Thyroid gland (tissue), 4 donors: ENCODE measurements at places on chromosomes 12 and 14. TPM values are rescaled to one million over a fixed set of nuclear protein-coding genes. Genes with fewer than 3 reads are reported as not detected.

DNA sequence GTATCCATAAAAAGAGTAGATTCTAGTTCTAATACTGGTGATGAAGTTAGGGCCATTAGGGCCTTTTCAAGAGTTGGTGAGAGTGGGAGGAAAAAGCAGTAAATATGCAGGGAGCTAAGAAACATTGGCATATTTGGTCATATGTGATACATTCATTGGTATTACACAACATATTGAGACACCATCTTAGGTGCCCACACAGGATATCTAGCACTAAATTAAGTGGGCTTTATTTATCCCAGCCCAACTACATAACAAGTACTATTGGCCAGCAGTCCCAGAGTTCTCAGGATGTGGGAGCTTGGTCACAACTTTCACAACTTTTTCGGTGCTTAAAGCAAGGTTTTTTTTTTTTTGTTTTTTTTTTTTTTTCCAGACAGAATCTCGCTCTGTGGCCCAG is 2.0 kb upstream of the ING4 start:
- DNase-seq, result no peak

GRCh38 chr14:90514015-90514398 is 117.2 kb downstream of the CALM1 start:
- DNase-seq, result no peak

- no peak for DNase-seq
These were observed 468.2 kb upstream of the CCDC196 start for GRCh38 chr14:66017927-66018326.

GRCh38 chr12:121678716-121679300 is 9.4 kb upstream of the MORN3 start:
- DNase-seq, result peak; percentile 60

- no peak for DNase-seq
These were observed 124.7 kb downstream of the EPS8 start for GRCh38 chr12:15664491-15664890.

- DNase-seq, result no peak
These were observed 21.3 kb downstream of the WSCD2 start for GRCh38 chr12:108150436-108150835.

DNA sequence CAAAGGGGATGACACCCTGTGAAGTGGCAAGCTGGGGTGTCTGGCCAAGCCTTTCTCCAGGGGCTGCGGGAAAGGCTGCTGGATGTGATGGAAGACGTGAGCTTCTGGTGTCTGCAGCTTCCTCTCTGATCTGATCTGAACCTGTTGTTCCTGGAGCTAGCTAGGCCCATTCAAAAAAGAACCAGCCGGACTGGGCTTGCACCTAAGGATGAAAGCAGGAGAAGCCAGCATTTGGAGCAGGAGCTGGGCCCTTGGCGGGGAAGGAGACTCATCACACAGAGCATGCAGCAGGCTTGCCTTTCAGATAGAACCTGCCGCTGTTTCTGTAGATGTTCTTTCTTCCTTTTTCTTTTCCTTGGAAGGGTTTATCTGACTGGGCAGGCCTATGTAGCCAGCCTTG is 9.5 kb downstream of the RPH3A start:
- no peak for DNase-seq

DNA sequence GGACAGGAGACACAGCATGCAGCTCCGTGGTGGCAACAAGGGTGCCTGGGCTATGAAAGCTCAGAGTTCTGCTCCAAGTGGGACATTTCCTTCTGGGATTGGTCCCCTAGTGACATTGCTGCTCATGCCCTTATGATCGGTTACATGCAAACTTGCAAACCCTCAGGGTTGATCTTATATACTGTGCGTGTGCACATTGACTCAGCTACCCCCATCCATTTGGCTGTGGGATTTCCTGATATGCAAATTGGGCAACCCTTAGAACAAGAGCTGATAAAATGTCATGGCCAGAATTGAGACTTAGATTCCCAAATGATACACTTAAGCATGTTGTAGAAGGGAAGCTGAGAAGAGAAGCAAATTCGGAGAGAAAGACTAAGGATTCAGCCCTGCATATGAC is 72.8 kb upstream of the BDKRB2 start:
- no peak for DNase-seq

- no peak for DNase-seq
These were observed 39.7 kb upstream of the KICS2 start for GRCh38 chr12:64261813-64262212.

- DNase-seq, result no peak
These were observed 133.3 kb downstream of the MON2 start for GRCh38 chr12:62599854-62600437.

GRCh38 chr14:65141523-65141922 is 39.2 kb upstream of the MAX start:
- no peak for DNase-seq

DNA sequence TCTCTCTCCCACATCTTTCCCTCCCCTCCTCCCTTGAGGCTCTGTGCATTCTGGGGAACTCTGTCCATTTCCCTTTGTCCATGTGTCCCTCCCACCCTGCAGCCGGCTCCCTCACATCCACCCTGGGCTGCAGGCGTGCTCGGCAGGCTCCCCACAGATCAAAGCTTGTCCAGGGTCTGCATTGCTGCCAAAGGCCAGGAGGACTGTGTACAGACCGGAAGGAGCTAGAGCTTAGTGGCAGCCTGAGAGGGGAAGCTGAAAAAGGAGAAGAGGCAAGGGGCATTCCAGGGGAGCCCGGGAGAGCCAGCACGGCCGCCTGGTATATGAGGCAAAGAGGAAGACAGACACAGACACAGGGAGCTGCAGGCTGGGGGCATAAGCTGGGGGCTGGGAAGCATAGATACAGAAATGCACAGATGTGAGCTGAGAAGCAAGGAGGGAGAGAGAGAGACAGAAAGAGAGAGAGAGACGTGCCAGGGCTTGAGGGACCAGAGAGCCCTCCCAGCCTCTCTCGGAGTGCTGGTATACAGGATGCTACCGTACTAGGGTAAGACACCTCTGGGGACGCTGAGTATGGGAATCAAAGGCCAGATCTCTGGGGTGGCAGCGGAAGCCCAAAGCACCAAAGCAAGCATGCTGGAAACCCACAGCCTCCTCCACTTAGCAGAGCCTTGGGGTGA is 3.3 kb downstream of the CD4 start:
- DNase-seq, result no peak

DNA sequence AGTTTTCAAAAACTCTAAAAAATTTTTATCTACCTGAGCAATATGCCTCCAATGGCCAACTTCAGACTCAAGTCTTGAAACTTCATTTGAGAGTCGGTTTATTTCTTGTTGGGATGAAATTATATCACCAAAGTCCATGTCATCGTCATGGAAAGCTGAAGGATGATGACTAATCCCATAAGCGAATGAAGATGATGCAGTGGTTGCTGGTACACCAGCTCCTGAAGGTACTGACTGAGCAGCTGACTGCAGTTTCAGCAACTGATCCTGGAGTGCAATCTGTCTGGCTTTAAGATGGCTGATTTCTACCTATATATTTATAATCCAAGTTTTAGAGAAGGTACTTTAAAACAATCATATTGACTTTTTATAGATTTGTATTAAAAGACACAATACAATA is 18.3 kb downstream of the TRIP11 start:
- DNase-seq, result no peak

DNA sequence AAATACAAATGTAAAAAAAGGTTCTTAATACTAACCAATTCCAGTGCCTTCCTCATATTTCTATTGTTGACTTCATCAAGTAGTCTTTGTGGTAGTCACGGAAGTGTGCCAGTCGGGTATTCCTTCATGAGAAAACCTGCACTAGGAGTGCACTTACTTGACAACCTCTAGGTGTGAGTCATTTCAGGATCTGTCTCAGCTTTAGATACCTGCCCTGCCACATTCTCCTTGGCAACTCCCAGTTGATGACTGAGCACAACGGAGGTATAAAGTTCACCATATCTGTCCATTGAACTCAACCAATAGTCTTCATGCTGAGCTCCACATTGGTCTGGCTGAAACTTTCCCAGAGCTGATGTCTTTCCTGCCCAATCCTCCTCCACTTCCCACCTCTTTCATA is 215.7 kb downstream of the SYT10 start:
- no peak for DNase-seq

- no peak for DNase-seq
These were observed 101.8 kb downstream of the CNTN1 start for GRCh38 chr12:40794087-40794486.

- DNase-seq, result no peak
These were observed 96.8 kb downstream of the EXOC5 start for GRCh38 chr14:57171903-57172302.

- no peak for DNase-seq
These were observed 132.9 kb upstream of the SLC35F4 start for GRCh38 chr14:57998766-57999165.

- no peak for DNase-seq
These were observed 54.6 kb downstream of the ARF6 start for GRCh38 chr14:49947506-49947905.

- DNase-seq, result no peak
These were observed 7.3 kb downstream of the KRT83 start for GRCh38 chr12:52313926-52314325.

DNA sequence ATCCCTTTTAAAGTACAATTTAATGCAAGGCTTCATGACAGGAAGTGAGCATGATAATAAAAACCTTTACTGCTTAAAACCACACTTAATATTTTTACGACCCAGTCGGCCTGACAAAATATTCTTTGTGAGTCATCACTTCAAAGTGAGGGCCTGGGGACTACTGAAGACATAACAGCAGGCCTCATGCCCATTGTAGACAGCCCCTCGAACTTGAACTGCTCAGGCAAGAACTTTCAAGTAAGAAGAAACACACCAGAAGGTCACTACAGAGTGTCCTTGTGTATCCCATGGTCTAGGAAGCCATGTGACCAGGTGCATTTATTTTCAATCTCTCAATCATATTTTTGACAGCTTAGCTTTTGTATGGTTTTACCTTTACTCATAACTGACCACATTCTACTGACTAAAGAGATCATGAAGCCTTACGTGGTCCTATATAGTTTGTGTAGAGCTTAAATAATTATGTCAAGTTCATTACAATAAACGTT is 61.4 kb upstream of the MANSC4 start:
- DNase-seq, result no peak

DNA sequence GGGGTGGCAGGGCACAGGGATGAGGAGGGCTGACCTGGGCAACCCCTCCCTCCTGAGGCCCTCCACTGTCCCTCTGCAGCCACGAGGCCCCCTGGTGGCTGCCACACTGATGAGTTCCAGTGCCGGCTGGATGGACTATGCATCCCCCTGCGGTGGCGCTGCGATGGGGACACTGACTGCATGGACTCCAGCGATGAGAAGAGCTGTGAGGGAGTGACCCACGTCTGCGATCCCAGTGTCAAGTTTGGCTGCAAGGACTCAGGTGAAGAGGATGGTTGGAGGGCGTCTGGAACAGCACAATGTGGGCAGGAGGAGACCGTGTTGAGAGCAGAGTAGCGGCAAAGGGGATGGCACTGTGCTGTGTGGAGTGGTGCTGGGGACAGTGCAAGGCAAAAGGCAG is 25.7 kb upstream of the LRP1-AS start:
- no peak for DNase-seq

GRCh38 chr14:76267322-76268046 is 108.5 kb upstream of the ESRRB start:
- peak; percentile 59 for DNase-seq

- no peak for DNase-seq
These were observed 109.3 kb upstream of the CPSF6 start for GRCh38 chr12:69130064-69130463.

DNA sequence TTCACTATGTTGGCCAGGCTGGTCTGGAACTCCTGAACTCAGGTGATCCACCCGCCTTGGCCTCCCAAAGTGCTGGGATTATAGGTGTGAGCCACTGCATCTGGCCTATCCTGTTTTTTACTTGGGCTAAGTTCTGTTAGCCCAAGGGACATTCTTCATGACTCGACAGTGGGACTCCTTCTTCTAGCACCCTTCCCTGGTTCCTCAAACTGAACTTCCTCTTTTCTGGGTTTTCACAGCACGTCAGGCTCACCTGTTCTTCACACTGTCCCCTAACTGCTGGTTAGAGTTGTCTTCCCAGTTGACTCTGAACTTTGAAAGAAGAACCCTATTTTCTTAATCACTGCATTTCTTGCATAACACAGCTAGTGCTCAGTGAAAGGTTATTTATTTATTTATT is 22.5 kb downstream of the CABP1 start:
- no peak for DNase-seq

DNA sequence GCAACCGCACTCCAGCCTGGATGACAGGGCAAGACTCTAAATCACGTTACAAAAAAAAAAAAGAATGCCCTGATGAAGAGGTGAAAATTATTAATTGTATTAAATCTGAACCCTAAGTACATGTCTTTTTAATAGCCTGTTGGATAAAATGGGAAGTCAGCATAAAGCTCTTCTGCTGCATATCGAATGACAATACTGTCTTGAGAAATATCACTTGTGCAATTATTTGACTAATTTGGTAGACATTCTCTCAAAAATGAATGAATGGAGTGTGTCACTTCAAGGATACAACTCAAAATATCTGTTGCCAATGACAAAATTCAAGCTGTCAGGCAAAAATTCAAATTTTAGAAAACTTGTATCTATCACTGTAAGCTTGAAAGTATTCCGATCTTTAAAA is 38.9 kb downstream of the DNAI7 start:
- no peak for DNase-seq

GRCh38 chr14:66216763-66217162 is 269.4 kb upstream of the CCDC196 start:
- no peak for DNase-seq

The MMP14 gene
- total RNA-seq, result 88.6 TPM

The CRACR2A gene
- total RNA-seq, result 7.9 TPM

The RAPGEF3 gene
- total RNA-seq, result 99.4 TPM

The NKX2-8 gene
- total RNA-seq, result 3.4 TPM

The AKAP5 gene
- total RNA-seq, result 1.3 TPM

The FGF6 gene
- not detected for total RNA-seq

The TMCC3 gene
- total RNA-seq, result 15.0 TPM

The BMP4 gene
- 10.4 TPM for total RNA-seq

The DPF3 gene
- total RNA-seq, result 2.2 TPM

The MYH6 gene
- not detected for total RNA-seq

The VWF gene
- 55.2 TPM for total RNA-seq
